Hematopoietic multipotent progenitor cell treated with erythropoietin and hydrocortisone succinate and interleukin-3 and kit ligand, for 8 days (in vitro differentiated cells): ENCODE measurements at places on chromosomes 2 and 18.

DNA sequence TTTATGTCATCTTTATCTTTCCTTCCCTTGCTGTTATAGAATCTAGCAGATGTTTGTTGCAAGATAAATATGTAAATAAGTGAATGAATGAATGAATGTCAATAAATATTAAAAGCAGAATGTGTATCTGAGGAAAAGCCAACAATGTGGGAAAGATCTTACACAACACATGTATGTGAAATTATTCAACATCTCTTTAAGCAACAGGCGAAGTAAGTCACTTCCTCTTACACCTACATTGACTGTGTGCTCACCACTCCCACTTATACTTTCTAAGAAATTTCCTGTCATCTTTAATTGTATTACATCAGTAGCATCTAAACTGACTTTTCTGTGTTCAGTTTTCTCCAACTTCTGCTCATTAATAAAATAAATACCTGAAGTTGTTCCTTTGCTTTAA is 43.0 kb downstream of the RAD51AP2 start:
- no peak for DNase-seq

DNA sequence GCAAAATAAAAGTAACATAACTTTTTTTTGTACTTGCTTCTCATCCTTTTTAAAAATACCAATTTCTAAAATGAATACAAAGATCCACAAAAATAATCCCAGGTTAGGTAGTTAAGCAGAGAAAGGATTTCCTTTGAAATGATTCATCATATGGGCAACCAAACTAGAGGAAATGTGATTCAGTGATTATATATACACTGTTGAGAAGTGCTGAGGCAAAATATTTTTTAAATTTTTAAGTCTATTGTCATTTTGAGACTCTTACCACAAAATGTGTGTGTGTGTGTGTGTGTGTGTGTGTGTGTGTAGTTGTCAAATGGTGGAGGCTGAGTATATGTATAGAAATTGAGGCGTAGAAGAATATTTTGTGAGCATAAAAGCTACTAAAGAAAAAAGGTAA is 1075.3 kb downstream of the LRP1B start:
- DNase-seq: no peak

GRCh38 chr2:176677746-176678265 is 408.6 kb downstream of the MTX2 start:
- no peak for DNase-seq

- no peak for DNase-seq
Measured at GRCh38 chr2:10208736-10209135, 86.2 kb downstream of the RRM2 start.

DNA sequence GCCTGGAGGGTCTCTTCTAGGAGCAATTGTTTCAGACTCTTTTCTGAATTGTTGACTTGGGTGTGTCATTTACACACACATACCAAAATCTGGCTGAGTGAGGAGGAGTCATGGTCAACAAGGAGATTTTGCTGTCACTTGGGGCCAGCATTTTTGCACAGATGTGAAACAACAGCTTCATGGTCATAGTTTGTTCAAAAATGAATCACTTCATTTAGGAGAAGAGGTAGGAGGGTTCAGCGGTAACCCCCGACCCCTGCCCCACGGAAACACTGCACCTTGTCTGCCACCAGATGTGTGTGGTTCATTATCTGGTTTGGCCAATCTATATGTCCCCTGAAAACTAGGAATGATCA is 42.2 kb downstream of the LBH start:
- no peak for DNase-seq

GRCh38 chr2:148515976-148516375 is 128.6 kb upstream of the EPC2 start:
- no peak for DNase-seq

GRCh38 chr18:62187543-62188510 is 772 bp downstream of the RELCH start:
- peak; percentile 58 for DNase-seq

DNA sequence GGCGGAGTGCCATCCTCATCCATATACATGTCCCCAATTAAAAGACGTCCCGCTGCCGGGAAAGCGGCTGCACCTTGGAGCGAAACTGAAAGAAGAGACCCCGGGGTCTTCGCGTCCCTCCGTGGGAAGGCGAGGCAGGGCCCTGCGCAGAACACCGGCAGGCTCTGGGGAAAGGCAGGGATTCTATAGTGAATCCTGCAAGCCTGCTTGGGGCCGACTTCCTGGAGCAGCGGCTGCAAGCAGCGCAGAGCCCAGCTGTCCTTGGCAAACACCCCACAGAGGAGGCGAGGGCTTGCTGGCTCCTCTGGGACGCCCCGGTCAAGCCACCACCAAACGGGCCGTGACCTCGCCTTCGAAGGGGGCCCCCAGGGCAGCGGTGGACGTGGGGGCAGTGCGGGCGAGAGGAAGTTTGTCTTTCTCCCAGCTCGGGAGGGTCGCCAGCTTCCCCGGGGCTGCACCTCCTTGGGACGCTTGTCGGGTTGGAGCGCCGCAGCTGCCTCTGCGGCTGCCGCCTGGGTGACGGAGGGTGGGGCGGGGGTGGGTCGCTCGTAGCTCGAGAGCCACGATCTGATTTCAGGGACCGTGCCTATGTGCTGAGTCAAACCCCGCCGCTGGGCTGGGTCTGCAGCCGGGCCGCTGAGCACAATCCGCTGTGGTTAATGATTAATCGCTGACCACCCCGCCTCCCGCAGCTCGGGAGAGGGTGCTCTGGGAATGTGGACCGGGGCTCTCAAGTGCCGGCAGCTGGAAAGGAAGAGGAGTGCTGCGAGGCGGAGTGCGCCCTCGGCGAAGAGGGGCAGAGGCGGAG is 486 bp upstream of the GPR39 start:
- no peak for DNase-seq

DNA sequence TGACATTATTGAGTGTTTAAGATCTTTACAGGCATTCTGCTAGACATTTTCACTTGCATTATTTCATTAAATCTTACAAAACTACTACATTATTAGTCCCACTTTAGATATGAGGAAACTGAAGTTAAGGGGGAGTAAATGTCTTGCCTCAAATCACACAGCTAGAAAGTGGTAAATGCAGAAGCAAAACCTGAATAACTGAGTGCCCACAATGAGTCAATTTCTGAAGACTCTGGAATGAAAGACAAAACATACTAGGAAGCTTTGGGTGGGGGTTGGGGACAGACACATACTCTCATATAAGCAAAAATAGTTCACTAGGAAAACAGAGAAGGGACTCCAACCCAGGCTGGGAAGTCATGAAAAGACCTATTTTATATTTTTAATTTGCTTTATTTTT is 214.4 kb upstream of the LRATD1 start:
- DNase-seq: no peak

DNA sequence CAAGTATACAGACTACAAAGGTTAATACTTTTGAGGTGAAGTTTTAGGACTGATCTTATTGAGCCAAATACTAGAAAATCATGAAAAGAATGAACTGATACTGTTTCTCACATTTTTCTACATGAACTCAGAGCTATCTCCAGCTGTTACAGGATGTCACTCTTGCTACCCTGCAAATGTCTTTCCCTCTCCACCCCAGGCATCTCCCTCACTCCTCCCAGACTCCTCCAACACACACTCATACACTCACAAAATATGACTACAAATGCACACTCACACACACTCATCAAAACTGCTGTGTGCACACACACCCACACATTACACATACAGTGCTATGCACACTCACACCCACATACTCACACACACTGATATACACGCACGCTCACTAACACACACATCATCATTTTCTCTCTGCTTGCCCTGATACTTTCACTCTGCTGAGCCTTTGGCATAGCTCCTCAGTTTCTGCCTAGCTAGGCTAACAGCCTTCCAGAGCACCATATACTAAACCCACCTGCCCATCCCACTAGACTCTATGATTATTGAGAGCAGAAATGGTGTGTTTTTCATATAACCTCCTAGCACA is 273.3 kb downstream of the CD226 start:
- no peak for DNase-seq

DNA sequence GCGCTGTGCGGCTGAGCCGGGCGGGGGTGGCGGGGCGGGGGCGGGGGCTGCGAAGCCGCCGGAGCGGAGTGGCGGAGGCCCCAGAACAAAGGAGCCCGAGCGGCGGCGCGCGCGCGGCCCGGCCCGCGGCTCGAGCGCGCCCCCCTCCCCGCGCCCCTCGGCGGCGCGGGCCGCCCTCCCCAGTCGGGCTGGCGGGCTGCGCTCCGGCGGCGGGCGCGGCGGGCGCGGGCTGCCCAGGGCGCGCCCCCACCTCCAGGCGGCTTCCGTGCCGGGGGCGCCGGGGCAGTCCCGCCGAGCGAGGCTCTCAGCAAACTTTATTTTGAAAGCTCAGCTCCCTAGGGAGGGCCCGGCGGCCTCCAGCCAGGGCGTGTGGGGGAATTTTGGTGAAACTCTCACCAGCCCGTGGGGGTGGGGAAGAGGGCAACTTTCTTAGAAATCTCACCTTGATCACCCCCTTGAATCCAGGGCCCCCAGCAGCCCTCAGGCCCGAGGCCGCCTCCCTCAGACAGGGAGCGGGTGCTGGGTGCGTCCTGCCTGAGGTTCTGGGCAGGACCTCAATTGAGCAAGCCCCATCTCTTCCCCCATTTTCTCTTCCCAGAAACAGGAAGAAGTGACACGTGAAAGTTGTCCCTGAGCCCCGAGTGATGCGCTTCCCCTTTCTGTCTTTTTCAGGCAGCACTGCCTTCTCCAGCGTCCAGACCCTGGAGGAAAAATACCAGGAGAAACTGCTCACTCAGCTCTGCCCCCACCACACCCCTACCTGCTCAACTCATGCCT is 786 bp downstream of the TET3 start:
- peak; percentile 49 for DNase-seq

DNA sequence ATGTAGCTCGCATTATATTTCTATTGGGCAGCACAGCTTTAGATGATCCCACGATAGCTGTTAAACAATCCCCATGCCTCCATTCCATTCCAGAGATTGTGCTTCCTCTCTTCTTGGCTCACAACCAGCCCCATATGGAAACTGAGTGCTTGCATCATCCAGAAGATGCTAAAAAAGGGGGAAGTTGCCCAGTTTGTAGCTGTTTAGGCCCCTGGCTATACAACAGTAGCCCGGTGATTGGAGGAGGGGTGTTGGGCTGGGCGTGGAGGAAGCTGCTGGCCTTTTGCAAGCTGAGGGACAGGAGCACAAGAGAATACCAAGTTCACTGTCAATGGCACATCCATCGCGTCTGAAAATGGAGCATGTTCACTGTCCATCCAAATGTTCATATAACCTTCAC is 360.2 kb downstream of the ALK start:
- DNase-seq: no peak

DNA sequence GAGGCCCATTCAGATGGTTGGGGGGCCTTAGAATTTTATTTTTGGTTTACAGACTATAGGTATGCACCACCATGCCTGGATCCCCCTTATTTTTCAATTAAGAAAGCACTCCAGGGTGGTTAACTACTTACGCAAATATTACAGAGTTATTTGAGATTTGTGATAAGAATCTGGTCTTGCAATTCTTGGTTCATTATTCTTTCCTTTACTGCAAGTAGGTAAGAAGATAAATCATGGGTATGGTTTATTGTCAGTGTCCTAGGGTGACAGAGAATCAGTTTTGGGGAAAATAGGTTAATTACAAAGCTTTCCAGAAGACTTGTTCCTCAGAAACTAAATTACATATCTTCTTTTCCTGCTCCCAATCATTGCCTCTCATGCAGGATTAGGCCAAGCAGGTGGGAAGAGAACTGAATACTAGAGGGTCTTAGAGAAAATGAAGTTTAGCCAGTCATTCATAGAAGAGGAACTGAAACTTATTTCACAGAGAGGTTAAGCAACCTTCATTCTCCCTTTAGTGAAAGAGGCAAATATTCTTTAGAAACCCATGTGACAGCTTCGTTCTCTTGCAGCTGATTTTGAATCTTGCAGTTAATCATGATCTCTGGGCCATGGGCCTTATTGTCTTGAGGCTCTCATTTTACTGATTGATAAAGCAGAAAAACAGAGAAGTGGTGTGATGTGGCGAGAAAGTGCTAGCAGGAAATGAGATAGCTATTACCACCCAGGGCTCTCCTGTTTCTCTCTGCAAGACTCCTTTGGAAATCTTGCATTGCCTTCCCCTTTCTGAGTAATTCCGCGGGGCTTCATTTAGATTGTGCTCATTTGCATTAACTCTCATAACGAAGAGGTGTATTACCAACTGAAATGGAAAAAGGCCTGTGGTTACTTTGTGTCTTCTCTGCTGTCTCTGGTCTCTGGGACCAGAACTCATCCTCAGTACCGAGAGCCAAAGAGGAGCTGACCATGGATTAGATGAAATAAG is 44.8 kb upstream of the ARHGAP25 start:
- DNase-seq: peak; percentile 50

GRCh38 chr2:217204358-217204757 is 344.5 kb upstream of the TNP1 start:
- no peak for DNase-seq

DNA sequence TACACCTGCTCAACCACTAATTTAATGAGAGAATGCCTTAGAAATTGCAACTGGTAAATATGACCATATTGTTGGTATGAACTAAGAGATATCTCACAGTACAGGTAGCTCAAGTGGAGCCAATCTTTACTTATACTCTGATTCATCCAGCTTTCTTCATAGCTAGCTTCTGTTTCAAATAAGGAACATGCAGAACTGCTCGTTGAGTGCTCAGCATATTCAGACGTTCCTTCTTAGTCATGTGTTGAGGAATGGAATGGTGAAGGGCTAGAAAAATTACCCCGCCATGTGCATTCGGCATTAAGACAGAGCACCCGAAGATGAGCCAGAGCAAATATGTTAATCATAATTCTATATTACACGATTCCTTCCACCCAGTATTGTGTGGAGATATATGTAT is 144.0 kb upstream of the VRK2 start:
- no peak for DNase-seq

GRCh38 chr2:236321415-236321814 is 57.2 kb upstream of the ASB18 start:
- DNase-seq: no peak

DNA sequence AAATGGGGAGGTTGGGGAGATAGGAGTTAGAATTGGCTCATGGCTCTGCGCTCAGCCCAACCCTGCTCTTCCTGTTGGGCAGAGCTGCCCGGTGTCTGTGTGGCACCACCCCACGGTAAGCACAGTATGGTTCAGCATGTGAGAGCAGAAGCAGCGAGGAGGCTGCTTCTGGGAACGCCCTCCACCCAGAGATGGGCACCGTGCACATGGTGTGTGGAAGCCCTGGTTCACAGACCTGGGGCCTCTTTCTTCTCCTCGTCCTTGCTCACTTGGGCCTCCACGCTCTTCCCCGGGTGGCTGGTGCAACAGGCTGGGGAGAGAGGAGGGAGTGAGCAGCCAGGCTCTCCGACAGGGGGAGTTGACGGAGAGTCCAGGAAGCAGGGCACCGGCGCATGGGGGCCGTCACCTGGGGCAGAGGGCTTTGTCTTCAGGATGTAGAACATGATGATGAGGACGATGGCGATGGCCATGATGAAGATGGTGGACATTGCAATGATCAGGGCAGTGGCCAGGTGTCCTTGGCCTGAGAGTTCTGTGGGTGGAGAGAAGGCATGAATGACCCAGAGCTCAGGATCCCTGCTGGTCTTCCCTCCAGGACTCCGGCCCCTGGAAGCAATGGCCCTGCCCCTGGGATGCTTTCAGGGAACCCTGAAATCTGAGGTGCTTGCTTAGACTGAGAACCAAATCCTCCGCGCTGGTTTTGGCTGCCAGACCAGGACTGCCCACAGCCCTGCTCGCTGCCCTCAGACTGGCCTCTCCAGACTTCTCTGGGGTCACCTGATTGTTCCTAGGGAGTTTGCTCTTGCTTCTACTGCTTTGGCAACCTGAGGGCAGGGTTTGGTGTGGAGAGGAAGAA is 78.3 kb downstream of the EDAR start:
- no peak for DNase-seq

GRCh38 chr2:14806613-14807012 is 174.1 kb downstream of the LRATD1 start:
- no peak for DNase-seq
